ENCODE measurements at places on chromosomes 4 and X.

DNA sequence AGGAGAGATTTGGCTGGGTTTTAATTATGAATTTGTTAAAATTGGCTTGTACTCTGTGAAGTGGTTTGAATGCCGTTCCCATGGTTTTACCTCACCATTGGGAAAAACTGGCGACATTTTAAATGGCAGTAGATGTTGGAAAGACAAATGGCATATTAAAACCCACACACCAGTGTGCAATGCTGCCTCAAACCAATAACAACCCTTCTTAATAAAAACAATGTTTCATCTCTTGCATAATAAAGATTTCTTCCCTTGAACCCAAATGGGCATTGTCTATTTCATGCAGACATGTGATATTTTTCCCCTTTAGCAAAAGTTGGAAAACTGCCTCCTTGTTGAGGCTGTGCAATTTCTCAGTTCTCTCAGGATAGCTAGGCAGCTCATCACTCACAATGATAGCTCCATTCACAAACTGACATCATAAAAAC lies 33.7 kb downstream of the GABRB1 start:
- no peak for DNase-seq

GRCh38 chr4:61507091-61507490 lies 307.0 kb downstream of the ADGRL3 start:
- DNase-seq, result no peak

GRCh38 chr4:175614890-175615289 lies 197.2 kb downstream of the GPM6A start:
- no peak for DNase-seq

- DNase-seq, result no peak
Measured at GRCh38 chr4:107114059-107114458, 77.9 kb upstream of the DKK2 start.

GRCh38 chrX:154057791-154058190 lies 38.1 kb upstream of the IRAK1 start:
- DNase-seq, result no peak

GRCh38 chr4:41934514-41934900 lies 722 bp upstream of the TMEM33 start:
- DNase-seq, result no peak

DNA sequence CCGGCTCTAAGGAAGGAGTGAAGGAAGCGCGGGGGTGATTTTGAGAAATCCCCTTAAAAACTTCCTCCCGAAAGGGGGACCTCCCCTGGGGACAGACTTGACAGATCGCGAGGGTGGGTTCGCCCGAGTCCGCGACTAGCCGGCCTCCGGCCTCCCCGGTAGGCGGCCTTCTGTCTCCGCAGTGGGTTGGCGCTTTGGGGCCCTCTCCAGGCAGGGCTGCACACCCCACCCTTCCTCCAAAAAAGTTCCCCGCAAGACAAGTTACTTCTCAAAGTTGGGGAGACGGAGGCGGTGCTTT lies 24.8 kb downstream of the HOPX start:
- no peak for DNase-seq
